Stomach (tissue), 19 donors: ENCODE measurements at places on chromosomes 11 and 22. TPM values are rescaled to one million over a fixed set of nuclear protein-coding genes. Genes with fewer than 3 reads are reported as not detected.

C11orf42 gene
- total RNA-seq: not detected

TIMM10 gene
- 31.3 TPM for total RNA-seq

CCDC81 gene
- total RNA-seq: not detected

OPCML gene
- total RNA-seq: not detected

MRGPRE gene
- total RNA-seq: not detected

CALCA gene
- total RNA-seq: not detected

OR4C46 gene
- not detected for total RNA-seq

IL10RA gene
- 26.9 TPM for total RNA-seq

MS4A6E gene
- not detected for total RNA-seq

TMEM191C gene
- not detected for total RNA-seq

KLHL35 gene
- total RNA-seq: not detected

USP2 gene
- 17.4 TPM for total RNA-seq

MTMR2 gene
- 4.9 TPM for total RNA-seq

OR8G5 gene
- total RNA-seq: not detected

CSRP3 gene
- total RNA-seq: not detected

SGSM1 gene
- total RNA-seq: 4.0 TPM

FAM111B gene
- total RNA-seq: 0.29 TPM

F2 gene
- total RNA-seq: not detected
